ENCODE measurements at places on chromosomes 12 and 14. TPM values are rescaled to one million over a fixed set of nuclear protein-coding genes. Genes with fewer than 3 reads are reported as not detected.

The ASB8 gene
- 32.9 TPM for total RNA-seq

The DHRS2 gene
- not detected for total RNA-seq

The C12orf56 gene
- total RNA-seq = 0.52 TPM

The TMPRSS12 gene
- total RNA-seq = not detected

The KIF26A gene
- 6.3 TPM for total RNA-seq

The SLC2A13 gene
- 8.4 TPM for total RNA-seq

The PRICKLE1 gene
- 27.1 TPM for total RNA-seq

The MORN3 gene
- under 0.01 TPM for total RNA-seq

The RPS6KL1 gene
- total RNA-seq = 3.1 TPM

The MUCL1 gene
- not detected for total RNA-seq

The NID2 gene
- 76.7 TPM for total RNA-seq

The CDCA3 gene
- total RNA-seq = 3.1 TPM

The MAX gene
- 30.8 TPM for total RNA-seq

The TEX52 gene
- not detected for total RNA-seq

The CNTN1 gene
- 27.1 TPM for total RNA-seq

The CELA1 gene
- not detected for total RNA-seq

The HCAR2 gene
- 1.6 TPM for total RNA-seq

The BMAL2 gene
- 1.6 TPM for total RNA-seq

The RND1 gene
- under 0.01 TPM for total RNA-seq

The GRIP1 gene
- 3.1 TPM for total RNA-seq

The FAR2 gene
- 12.5 TPM for total RNA-seq

The TAS2R19 gene
- total RNA-seq = 9.9 TPM

The PIGH gene
- 18.3 TPM for total RNA-seq

The USP5 gene
- 61.6 TPM for total RNA-seq

The NRL gene
- 2.1 TPM for total RNA-seq

The B3GNT4 gene
- total RNA-seq = not detected

The BLOC1S1 gene
- 42.3 TPM for total RNA-seq

The SELPLG gene
- 3.7 TPM for total RNA-seq

The MGP gene
- total RNA-seq = 292 TPM

The SOAT2 gene
- total RNA-seq = under 0.01 TPM

The OAS2 gene
- 6.8 TPM for total RNA-seq

The ARHGAP9 gene
- total RNA-seq = 5.2 TPM

The ENTPD5 gene
- total RNA-seq = 5.2 TPM

The TMTC1 gene
- total RNA-seq = 37.6 TPM

The RD3L gene
- total RNA-seq = not detected

The OTX2 gene
- not detected for total RNA-seq

The TMEM132C gene
- total RNA-seq = 3.7 TPM

The CLEC4A gene
- total RNA-seq = not detected

The MMP19 gene
- total RNA-seq = 2.6 TPM

The FOS gene
- total RNA-seq = 134 TPM

The LRIG3 gene
- 80.9 TPM for total RNA-seq

The RPGRIP1 gene
- not detected for total RNA-seq

The DHH gene
- 1.6 TPM for total RNA-seq

The EML5 gene
- total RNA-seq = 1.0 TPM

The SLC7A7 gene
- 15.1 TPM for total RNA-seq

All from skeletal muscle tissue (tissue), 5 donors.